ENCODE measurements at places on chromosomes 12 and 14.

DNA sequence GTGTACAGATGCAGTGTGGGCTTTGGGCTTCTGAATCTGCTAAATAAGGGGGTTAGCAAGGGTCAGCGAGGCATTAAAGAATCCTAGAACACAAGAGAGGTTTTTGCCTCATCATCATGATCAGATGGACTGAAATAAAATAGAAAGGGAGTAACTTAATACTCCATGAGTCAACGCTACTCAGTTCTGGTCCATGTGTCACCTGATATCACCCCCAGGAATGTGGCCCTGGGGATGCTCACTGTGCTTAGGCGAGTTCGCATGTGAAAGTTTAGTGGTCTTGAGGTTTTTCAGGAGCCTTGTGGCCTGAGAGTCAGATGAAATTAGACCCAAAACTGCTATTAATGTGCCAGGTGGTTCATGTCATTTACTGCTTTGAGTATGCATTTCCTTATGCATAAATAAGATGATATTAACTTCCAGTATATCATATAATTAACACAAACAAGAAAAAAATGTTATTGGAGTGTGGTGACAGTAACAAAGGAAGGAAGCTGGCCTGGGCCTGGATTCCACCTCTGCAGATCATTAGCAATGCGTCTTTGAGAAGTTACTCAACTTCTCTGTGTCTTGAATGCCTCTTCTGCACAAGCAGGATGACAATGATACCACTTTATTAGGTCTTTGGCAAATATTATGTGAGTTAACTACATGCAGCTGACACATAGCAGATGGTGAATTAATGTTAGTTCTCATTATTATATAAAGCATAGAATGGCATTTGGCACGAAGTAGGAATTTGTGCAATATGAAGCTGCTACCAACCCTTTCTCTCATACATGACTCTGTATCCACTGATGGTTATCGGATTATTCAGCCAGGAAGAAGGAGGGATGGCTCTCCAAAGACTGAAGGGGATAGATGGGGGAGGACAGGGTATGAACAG, 1272.6 kb downstream of the AACS start:
- no peak for DNase-seq

GRCh38 chr12:93591137-93591868, 18.8 kb downstream of the SOCS2 start:
- peak; percentile 37 for DNase-seq

DNA sequence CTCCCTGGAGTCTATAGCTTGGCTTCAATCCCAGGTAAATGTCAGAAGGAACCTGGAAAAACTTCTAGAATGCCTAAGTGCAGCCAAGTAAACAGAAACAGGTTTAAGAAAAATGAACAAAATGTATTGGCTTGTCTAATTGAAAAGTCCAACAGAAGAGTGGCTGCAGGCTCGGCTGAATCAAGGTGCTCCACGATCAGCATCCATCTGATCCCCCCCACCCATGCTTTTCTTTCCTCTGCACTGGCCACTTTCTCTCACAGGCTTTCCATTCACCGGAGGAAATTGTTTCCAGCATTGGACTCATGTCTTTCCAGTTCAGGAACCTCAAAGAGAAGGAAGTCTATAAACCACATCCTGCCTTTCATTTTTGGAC, 42.0 kb upstream of the C14orf180 start:
- no peak for DNase-seq

DNA sequence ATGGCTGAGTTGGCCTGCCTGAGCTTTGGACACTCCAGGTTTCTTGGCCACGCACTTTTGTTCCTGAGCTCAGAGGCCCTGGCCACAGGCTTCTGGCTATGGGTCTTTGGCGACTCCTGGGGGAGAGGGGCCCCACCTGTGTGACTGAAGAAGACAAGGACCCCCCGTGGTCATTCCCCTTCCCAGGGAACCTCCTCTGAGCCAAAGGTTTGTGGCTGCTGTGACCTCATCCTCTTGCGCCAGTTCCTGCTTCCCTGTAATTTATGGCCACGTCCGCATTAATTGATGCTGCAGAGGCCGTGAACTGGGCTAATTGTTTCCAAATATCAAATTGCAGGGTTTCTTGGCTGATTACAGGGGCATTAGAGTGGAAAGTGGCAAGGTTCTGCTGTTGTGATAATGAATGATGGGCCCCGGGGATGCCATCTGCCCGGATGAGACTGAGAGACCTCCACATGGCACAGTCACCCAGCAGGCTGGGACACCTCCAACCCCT, 27.6 kb upstream of the NOS1 start:
- DNase-seq: no peak

- DNase-seq: no peak
Observed at GRCh38 chr12:71456990-71457389, 17.4 kb downstream of the LGR5 start.

- DNase-seq: no peak
Observed at GRCh38 chr12:102298022-102298421, 100.4 kb upstream of the PMCH start.

Measured in activated CD4-positive, alpha-beta T cell treated with anti-CD3 and anti-CD28 coated beads for 48 hours (primary cell).